KG1 (cell line): ENCODE measurements at places on chromosomes 2 and 18.
A peak's percentile ranks its signal among the peaks of the same experiment; 100 is the strongest.

- DNase-seq, result no peak
Measured at GRCh38 chr18:48949606-48950535, 894 bp downstream of the SMAD7 start.

DNA sequence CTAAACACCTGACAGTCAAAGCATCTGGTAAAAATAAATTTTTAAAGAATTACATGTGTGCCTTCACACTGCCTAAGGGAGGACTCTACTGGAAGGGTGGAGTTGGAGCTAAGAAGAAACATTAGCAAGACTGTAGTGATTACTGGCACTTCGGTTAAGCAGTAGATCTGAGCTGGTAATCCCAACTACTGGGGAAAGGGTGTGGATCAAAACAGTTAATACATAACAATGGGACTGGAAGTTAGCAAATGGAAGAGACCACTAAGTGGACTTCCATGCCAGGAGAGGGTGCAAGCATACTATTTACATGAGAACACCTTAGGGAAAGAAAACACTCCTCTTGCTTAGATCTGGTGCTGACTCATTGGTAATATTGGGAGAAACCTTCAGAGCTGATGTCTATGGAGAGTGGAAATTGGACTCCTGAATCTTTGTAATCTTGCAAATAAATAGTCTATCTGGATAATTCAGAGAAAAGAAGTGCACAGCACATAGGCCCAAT, 519.6 kb upstream of the LINC00305 start:
- no peak for DNase-seq

- DNase-seq, result no peak
Measured at GRCh38 chr2:145012214-145012670, 492.3 kb upstream of the ZEB2 start.

DNA sequence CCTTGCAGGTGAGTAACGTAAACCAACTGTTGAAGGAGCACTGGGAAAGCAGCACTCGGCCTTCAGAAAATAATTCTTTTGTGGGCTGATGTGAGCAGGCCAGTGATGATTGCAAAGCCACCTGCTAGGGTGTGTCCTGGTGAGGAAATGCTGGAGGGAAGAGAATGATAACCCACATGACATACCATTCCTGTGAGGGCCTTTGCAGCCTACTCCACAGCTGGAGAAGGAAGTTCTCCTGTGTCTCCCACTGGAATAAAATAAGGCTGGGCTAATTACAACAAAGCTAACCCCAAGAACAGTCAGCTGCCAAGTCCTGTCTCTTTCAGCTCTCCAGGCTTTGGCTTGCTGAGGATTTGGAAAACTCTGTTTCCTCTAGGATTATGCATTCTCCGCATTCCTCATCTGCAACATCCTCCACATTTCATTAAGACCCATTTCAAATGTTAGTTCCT, 16.7 kb upstream of the DSG1 start:
- DNase-seq, result no peak

- DNase-seq, result no peak
Measured at GRCh38 chr2:37654932-37655841, 16.3 kb downstream of the CDC42EP3 start.

GRCh38 chr18:75068682-75069435, 140.1 kb downstream of the PTGR3 start:
- DNase-seq, result no peak

DNA sequence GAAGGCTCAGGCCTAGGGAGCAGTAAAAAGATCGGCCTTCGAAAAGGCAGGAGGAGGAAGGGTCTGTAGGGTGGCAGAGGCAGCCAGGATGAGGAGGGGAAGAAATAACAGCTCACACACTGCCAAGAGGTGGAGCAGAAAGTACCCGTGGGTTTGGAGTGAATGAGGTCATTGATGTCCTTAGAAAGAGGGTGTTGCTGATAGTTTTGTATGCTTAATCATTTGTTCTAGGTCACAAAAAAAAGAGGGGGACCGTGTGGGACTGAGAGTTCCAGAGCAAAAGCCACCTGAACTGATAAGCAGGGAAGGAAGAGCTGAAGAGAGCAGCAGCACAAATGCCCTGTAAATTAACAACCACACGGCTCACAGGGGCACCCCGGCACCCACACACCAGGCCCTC, 140.4 kb downstream of the FAM161A start:
- no peak for DNase-seq

DNA sequence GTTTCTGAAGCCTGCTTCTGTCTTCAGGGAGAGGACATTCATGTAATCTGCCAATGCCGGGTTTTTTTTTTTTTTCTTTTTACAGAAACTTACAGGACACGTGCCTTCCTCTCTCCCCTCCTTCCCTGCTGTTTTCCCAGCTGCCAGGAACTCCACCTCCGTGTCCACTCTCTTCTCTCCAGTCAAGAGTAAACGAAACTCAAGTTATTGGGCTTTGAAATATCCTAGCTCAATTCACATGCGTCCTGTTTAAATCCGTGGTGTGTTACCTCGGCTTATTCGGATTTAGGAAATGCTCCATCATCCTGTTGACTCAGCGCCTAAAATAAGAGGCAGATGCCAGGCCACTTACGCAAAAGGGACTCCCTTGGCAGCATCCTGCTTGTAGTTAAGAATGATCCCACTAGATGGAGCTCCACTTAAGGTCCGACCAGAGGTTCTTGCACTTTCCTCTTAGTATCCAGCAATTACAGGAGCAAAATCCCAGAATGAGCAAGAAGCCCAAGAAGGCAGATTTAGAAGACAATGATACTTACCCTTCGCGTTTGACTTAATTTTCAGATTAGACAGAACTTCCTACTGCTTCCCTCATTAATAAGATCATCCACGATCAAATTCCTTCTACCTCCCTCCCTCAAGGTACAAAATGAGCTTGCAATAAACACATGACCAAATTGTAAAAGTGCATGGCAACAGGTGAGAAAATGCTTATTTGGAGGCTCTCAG, 97.2 kb upstream of the ZCCHC2 start:
- DNase-seq, result peak; percentile 58

- no peak for DNase-seq
Measured at GRCh38 chr18:58392324-58393000, 236.4 kb downstream of the ALPK2 start.

DNA sequence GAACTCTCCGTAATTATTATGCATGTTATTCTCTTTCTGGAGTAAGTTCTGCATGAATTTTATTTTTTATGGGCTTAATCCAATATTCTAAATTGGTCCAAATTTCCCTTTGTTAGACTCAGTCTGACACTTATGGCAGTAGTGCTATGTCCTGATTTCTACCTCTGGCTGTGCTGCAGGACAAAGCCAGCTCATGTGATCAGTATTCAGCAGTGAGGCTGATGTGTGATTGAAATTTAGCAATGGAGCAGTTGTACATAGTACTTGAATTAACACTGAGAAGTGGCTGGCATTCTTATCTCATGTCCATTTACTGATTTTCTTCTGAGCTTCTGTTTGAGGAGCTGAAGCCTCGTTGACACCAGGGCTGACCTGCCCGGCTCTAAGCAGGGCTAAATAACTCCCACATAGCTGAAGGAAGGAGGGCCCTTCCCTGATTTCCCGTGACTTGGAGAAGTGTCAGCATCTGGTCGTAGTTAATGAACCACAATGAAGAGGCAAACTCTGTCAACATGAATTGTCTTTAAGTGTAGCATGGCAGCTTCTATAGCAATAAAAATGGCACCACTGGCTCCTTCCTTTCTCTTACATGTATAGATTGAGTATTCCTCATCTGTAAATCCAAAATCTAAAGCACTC, 159.0 kb upstream of the RASGRP3 start:
- no peak for DNase-seq

- DNase-seq, result no peak
Measured at GRCh38 chr2:98768384-98769113, 37.6 kb upstream of the MGAT4A start.

DNA sequence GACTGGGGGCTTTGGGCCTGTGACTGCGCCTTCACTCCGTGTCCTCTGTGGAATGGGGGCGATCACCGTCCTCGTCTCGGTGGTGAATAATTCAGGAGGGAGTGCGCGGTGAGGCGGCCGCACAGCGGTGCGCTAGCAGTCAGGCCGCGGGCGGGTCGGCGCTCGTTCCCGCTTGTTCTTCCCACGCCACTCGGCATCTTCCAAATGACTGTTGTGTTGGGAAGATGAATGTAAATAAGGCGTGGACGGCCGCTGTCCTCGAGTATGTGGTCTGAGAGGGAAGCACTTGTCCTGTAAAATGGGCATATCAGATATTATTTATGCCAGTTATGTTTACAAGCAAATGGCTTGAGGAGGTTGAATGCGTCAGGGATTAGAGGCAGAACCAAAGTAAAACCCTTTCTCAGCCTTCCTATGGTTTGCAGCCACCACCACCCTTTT, 608 bp upstream of the VPS4B start:
- no peak for DNase-seq

GRCh38 chr2:168801961-168802858, at the start of gene NOSTRIN:
NOSTRIN (plus strand) TSS chr2:168802637; CDS start chr2:168802647, 10 bp downstream.
- no peak for DNase-seq

DNA sequence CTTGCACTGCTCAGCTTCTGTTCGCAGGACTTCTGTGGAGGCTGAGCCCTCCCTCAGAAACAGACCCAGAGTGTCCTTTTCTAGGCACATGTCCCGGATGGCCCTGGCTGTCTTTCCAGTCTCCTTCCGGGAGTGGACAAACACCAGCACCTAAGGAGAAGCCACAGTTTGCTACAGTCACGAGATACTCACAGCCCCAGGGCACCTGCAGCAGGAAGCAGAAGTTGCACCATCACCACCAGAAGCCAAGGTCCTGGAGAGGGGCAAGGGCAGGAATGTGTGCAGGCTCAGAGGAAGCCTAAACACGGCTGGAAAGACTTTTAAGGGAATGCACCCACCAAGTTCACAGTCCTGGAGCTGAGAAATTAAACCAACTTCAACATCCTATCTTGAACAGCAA, 13.6 kb downstream of the SNRNP200 start:
- no peak for DNase-seq

GRCh38 chr2:84906900-84907714, 1.7 kb downstream of the TMSB10 start:
- DNase-seq, result peak; percentile 32

- DNase-seq, result no peak
Measured at GRCh38 chr2:186422226-186422625, 63.8 kb upstream of the ZC3H15 start.

- no peak for DNase-seq
Measured at GRCh38 chr2:241584436-241584835, 25.9 kb downstream of the BOK start.

- no peak for DNase-seq
Measured at GRCh38 chr2:142892715-142893114, 15.3 kb downstream of the KYNU start.

- DNase-seq, result no peak
Measured at GRCh38 chr2:168371273-168372019, 84.6 kb upstream of the CERS6 start.

DNA sequence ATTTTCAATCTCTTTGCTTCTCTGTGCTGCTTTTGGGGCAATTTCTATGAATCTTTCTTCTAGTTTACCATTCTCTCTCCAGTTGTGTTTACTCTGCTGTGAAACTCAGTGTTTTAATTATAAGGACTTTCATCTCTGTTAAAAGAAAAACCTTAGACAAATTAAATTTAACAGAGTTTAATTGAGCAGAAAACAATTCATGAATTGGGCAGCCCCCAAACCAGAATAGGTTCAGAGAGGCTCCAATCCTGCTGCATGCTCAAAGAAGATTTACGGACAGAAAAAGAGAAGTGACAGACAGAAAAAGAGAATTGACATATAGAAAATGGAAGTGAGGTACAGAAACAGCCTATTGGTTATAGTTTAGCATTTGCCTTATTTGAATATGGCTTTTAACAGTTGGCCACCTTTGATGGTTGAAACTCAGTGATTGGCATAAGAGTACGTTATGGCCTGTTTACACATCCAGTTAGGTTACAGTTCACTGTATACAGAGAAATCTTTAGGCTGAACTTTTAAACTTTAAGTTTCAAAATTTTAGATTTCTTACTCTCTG, 120.4 kb downstream of the RNF152 start:
- no peak for DNase-seq

DNA sequence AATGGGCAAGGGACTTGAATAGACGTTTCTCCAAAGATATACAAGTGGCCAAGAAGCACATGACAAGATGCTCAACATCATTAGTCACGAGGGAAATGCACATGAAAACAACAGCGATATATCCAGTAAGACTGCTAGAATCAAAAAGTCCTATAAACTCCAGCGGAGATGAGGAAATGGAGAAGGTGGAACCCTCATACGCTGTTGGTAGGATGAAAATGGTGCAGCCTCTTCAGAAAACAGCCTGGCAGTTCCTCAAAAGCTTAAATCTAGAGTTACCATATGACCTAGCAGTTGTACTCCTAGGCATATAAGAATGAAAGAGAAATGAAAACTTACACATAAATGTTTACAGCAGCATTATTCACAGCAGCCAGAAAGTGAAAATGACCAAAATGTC, 48.1 kb downstream of the HPCAL1 start:
- no peak for DNase-seq

DNA sequence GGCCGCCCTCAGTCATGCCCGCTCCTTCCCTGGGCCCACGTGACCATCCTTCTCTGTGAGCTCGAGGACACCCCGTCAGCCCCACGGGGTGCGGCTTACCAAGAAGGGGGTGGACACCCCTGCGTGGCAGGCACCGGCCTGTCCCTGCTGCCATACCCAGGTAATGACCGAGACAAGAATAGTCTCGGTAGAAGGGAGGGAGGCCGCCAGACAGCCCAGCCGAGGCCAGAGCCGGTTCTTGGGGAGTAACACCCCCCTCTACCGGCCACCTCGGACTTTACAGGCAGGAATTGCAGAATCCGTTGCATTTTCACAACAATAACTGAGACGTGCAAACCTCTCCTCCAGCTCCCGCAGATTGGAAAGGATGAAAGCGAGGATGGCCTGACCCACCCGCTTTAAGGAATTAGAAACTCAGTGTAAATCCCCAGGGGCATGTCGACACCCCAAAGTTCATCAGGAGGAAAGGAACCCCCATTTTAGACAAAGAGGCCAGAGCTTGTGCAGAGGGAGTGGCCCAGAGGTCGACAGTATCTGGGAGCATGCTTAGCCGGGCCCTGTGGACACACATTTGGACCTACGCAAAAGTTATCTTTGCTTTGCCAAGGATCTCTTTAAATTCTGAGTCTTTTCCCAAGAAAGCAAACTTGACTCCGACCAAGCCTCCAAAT, 60.1 kb upstream of the GLI2 start:
- no peak for DNase-seq

GRCh38 chr18:51559902-51560287, 362.4 kb upstream of the MEX3C start:
- no peak for DNase-seq

DNA sequence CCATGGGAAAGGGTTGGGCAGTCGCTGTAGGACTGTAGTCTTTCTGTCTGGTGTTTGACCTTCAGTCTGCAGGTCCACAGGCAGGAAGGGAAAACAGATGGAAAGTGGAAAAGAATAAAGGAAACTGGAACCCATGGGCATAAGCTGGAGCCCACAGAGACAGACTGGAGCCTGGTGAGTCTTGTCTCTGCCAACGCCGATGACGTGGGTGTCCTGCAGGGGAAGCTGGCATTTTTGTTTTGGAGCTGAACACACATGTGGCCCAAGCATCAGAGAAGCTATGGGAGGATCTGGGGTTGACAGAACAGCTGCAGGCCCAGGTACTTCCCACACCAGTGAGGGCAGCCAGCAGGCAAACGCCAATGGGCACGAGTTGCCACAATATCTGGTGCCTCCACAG, 28.2 kb upstream of the SOCS6 start:
- DNase-seq, result no peak

GRCh38 chr2:145221032-145221431, 701.1 kb upstream of the ZEB2 start:
- no peak for DNase-seq
